ENCODE measurements at places on chromosomes 2 and 18.

- no peak for DNase-seq
Measured at GRCh38 chr18:76306685-76307292, 188.3 kb downstream of the ZNF516 start.

DNA sequence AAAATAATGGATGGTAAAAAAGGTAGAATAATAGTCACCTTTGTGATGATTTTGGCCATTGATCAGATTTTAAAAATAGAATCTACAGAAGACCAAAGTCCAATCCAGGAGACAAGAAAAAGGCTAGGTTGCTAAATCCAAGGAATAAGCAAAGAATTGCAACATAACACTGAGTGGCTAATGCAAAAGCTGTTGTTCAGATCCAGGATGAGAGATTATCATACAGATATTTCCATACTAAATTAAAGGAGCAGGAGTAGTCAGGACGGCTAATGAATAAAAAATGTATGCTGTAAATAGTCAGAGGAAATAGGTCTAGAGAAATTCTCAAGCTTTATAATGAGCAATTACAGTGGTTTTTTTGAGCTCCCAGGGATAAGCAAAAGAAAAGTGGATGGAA is 745.9 kb upstream of the ACVR2A start:
- DNase-seq = no peak

- no peak for DNase-seq
Measured at GRCh38 chr2:220653776-220654175, 918.3 kb downstream of the EPHA4 start.

DNA sequence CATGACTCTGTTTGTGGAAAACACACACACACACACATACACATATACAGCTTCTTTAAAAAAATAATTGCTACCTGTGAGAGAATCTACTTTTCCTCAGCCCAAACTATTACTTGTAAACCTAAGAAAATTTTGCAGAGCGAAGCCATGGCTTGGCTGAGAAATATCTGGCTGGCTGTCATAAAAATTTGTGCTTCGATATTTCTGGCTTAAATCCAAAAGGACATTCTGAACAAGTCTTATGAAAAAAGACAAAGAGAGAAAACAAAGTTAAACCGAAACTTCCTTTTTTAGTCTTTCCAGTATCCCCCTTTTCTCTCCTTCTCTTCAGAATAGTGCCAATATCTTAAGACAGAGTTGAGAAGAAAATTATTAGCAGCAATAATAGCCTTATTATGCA is 2048.0 kb downstream of the SUCLG1 start:
- no peak for DNase-seq
